ENCODE measurements at places on chromosomes 12 and 14.

DNA sequence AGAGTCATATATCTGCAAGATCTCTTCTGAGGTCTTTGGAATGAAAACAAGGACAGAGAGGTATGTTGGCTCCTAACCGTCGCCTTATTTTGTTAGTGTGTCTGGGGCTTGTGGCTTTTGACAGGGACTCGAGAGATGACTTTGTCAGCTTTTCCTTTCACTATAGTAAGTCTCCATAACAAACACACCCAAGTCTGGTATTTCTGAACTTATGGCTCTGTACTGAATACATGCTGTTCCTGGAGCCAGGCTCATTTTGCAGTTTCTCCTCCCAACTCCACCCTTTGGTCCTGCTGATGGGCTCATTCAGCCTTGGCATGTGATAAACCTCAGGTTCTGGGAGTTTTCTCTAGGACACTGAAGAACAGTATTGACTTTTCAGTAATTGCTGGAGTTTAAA lies 27.7 kb upstream of the TMED10 start:
- no peak for DNase-seq

DNA sequence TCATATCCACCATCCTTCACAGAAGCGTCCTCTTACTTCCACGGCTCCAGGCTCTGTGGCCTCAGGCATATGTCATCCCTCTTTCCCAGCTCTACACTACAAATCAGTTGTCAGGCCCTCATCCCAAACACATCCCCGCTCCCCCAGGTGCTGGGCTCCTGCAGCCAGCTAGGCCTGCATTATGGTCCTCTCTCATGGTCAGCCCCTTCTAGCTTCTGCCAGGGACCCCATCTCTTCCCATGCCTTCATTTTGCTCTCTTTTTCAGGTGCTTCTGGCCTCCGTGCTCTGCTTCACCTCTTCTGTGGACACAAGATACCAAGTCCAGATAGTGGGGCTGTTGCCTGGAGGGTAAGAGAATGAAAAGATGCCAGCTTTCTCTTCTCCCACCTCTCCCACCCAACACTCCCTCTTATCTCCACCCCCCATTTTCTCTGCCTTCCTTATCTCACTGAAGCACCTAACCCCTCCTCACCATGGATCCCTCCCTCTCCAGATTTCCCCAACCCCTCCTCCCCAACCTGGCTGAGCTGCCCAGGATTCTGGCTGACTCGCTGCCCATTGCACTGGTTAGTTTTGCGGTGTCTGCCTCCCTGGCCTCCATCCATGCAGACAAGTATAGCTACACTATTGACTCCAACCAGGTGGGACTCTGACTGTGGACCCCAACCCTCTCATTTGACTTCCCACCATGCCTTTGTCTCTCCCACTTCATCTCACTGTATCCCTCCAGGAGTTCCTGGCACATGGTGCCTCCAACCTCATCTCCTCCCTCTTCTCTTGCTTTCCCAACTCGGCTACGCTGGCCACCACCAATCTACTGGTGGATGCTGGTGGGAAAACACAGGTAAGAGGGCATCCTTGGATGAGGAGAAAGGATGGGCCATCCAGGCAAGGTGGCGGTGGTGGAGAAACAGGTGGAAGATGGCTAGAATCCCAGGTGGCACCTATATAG lies 10.4 kb downstream of the B4GALNT1 start:
- DNase-seq, result peak; percentile 13

DNA sequence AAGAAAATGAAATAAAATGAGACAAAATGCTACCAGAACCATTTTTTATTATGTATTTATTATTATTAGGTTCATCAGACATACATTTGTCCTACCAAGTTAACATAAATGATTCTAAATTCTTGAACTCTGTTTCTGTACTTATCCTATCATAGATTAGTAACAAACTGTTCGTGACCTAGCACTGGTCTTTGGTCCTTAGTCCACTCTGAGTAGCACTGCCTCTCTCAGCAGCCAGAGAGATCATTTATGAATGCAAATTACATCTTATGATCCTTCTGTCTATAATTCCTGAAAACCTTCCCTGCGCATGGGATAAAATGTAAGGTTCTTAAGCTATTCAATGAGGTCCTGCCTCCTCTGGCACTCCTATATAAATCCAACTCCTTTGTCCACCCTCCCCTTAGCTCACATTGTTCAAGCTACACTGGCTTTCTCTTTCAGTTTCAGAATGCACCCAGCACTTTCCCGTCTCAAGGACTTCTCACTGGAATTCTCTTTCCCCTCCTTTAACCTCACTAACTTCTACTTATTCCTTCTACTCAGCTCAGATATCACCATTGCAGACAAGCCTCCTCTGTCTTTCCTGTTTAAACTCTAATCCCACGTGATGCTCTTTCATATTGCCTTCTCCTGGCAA lies 17.1 kb downstream of the PDZRN4 start:
- no peak for DNase-seq

GRCh38 chr14:73209953-73210352 lies 27.4 kb upstream of the PAPLN start:
- DNase-seq, result no peak

DNA sequence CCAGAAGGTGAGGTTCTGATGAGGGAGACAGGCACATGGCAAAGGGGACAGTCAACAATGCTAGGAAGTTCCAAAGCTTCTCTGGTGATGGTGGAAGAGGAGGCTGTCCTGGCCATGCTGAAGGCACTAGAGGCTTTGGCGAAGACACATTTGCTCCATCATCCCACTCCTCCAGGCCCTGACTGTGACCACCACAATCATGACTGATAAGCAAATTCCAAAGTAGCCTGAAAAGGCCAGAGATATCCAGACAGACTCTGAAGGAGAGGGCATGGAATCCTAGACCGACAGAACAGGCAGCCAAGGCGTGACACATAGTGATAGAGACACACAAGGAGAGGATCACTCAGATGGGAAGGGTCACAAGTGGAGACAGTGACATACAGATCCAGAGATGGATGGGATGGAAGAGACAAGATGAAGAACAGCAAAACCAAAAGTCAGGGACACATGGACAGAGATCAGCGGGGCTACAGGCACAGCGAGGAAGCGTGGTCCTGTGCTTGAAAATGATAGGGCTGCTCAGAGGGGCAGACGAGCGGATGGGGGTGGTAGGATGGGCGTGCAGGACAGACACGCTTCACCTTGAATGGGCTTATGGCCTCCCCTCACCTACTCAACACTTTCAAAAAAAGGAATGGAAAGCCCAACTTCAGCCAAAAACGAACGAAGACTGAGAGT lies 1.3 kb downstream of the ZFHX2 start:
- no peak for DNase-seq

- DNase-seq, result no peak
Measured at GRCh38 chr14:65496178-65496993, 83.9 kb downstream of the FUT8 start.

DNA sequence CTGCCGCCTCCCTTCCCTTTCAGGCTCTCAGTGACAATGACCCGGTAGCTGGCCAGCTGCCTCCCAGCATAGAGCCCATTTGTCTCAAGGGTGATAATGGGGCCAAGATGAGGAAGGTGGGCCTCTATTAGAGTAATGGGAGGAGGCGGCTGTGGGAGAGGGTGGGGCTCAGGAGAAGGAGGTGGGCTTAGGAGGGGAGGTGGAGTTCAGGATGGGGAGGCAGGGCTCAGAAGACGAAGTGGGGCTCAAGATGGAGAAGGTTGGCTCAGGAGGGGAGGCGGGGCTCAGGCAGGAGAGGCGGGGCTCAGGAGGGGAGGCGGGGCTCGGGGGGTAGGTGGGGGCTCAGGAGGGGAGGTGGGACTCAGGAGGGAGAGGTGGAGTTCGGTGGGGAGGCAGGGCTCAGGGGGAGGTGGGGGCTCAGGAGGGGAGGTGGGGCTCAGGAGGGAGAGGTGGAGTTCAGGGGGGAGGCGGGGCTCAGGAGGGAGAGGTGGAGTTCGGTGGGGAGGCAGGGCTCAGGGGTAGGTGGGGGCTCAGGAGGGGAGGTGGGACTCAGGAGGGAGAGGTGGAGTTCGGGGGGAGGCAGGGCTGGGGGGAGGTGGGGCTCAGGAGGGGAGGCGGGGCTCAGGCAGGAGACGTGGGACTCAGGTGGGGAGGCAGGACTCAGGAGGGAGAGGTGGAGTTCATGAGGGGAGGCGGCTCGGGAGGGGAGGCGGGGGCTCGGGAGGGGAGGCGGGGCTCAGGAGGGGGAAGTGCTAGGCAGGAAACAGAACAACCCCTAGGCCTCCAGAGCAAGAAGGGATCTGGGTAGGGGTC lies 36.8 kb downstream of the IQSEC3 start:
- peak; percentile 98 for DNase-seq

DNA sequence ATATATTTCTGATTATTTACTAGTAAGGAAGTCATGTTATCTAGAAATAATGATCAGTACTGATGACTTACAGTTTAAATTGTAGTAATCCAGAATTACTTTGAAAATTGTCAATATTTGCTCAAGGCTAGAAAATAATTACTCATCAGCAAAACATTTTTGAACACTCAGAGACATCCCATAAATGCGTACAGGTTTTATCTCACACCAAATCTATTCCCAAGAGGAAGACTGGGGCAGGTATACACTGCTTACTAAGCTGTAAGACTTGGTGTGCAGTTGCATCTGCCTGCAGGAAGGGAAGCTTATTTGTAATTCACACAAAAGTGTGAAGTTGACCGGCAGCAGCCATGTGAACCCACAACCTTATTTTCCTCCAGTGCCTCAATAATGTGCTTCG lies 146.4 kb downstream of the CCER1 start:
- DNase-seq, result no peak

DNA sequence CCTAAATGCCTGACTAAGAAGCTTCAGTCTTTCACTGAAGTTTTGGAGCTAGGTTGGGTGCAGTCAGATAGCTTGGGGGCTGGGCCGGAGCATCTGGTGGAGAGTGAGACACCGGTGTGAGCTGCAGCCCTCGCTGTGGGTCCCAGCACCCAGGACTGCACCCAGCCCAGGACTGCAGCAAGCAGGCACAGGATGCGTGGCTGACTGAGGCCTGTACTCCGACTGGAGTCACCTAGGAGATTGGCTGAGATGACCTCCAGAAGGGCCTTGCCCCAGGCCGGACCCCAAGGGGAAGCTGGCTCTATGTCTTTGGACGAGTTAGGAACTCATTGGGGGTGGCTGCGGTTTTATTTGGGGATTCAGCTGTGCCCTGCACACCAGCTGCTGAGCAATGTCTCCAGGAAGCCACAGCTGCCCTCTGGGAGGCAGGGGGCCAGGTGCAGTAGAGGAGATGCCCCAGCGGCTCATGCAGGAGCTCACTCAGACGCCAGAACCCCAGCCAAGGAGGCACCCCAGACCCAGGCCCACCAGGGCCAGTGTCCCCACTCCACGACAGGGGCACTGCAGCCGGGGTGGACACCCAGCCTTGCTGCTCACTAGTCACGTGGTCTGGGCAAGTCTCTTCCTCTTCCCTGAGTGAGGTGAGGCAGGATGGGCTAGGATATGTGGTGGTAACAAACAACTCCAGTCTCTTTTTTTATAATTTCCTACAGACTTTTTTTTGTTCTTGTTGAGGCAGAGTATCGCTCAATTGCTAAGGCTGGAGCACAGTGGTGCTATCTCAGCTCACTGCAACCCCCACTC lies 31.8 kb upstream of the RCOR1 start:
- DNase-seq, result no peak

DNA sequence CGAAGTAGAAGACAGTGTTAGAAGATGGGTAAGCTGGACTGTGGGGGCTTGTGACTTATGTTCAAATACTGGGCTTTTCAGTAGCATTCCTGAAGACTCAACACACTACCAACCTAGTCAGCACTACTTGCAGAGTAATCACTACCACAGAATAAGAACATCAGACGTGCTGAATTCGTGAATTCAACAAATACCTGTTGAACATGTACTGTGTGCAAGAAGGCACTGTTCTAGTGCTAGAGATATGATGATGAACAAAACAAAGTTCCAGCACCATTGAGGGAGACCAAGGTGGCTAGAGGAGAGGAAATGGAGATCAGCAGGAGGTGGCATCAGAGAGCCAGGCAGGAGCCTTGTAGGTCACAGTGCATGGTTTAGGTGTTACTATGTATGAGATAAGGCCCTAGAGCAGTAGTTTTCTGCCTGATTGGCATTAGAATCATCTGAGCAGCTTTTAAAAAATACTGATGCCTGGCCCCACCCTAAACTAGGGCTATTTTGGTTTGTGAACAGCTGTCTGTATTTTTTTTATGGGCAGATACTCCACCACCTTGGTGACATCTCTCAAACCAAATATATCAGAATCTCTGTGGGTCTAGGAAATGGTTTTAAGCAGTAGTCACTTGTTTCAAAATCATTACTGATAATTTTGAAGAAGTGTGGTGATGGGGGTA lies 26.8 kb downstream of the FERMT2 start:
- no peak for DNase-seq

- DNase-seq, result no peak
Measured at GRCh38 chr12:49923035-49923644, 19.4 kb upstream of the FAIM2 start.

DNA sequence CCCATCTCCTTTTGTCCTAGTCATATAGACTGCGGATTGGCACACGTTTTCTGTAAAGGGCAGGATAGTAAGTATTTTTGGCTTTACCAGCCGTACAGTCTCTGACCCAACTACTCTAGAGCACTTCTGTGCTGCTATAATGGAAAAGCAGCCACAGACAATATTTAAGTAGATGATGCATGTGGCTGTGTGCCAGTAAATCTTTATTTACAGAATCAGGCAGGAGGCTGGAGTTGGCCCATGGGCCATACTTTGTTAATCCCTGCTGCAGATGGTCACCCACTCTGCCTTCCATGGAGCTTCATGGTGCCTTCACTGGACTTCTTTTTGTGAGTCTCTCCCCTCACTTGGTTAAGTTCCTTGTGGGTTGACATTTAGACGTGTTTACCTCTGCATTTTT lies 584.5 kb upstream of the TBX3 start:
- DNase-seq, result no peak

DNA sequence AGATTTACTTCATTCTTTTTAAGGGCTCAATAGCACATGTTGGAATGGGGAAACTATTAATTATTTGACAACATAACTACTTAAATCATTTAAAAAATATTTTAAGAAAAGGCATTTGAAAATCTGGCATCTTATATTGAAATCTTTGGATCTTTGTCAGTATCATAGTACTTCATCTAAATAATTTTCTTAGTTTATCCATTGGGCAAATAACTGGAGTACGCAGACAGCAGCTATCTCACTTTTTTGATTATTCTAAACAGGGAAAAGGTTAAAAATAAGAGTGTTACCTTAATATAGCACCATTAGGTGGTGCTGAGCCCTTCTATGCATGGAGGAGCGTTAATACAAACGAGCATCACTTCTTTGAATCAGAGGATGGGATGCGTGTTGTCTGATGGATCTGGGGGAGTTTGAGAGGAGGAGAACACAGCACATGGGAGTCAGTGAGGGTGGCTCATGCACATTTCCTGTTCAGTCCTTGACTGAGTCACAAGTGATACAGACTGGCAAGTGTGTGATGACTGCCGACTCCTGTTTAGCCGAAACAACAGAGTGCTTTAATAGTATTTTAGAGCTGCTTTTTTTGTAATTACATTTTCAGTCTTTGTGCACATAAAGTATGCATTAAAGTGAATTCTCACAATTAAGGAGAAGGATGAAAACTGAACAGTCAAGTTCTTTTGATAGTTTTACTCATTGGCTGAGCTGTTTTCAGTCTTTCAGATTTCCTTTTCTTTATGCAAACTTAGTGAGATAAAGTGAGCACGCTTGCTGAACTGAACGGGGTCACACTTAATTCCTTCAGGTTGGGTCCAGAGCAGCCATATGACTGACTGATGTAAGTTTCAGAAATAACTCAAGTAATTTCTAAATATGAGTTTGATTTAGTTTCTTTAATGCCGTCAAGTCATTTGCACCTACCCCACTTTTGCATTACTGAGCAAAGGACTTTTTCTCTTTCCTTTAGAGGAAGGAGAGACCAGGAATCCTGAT lies 92.7 kb downstream of the DIP2B start:
- peak; percentile 35 for DNase-seq

- no peak for DNase-seq
Measured at GRCh38 chr12:47318963-47319362, 239.2 kb upstream of the AMIGO2 start.

Measured in H7 (cell line).